ENCODE measurements at places on chromosomes 5 and 9. TPM values are rescaled to one million over a fixed set of nuclear protein-coding genes. Genes with fewer than 3 reads are reported as not detected.

DNA sequence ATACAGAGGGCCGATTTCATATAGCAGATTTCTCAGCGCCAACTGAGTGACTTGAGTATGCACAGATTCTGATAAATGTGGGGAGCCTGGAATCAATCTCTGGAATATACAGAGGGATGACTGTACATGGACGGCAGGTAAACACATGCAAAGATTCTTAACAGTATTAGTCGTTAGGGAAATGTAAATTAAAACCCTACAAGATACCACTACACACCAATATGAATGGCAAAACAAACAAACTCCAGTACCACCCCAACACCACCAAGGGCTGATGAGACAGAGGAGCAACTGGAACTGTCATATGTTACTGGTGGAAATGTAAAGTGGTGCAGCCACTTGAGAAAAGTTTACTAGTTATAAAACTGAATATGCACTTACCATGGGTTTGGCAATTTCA, 8.3 kb upstream of the FER start:
- DNase-seq = no peak
- H3K4me1 ChIP-seq = no peaks in the 10 kb centered on the region
- no peak overlapping the region for H3K4me3 ChIP-seq
- no peaks in the 10 kb centered on the region for H3K36me3 ChIP-seq
- H3K27me3 ChIP-seq = no peaks in the 10 kb centered on the region

- H3K4me1 ChIP-seq = no peaks in the 10 kb centered on the region
- H3K36me3 ChIP-seq = no peaks in the 10 kb centered on the region
- H3K4me3 ChIP-seq = no peak overlapping the region
- H3K27me3 ChIP-seq = no peaks in the 10 kb centered on the region
Observed at GRCh38 chr5:14491015-14491915, 90.3 kb upstream of the OTULINL start.

DNA sequence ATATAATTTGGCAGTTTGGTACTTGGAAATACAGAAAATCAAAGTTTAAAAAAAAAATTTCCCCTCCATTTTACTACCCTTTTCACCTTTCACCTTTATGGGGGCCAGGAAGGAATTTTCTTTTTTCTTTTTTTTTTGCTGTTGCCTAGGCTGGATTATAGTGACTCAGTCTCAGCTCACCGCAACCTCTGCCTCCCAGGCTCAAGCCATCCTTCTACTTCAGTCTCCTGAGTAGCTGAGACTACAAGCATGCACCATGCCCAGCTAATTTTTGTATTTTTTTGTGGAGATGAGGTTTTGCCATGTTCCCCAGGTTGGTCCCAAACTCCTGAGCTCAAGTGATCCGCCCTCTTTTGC, 9.1 kb downstream of the CHMP5 start:
- no peaks in the 10 kb centered on the region for H3K4me1 ChIP-seq
- H3K36me3 ChIP-seq = no peaks in the 10 kb centered on the region
- no peaks in the 10 kb centered on the region for H3K27me3 ChIP-seq
- no peak overlapping the region for H3K27ac ChIP-seq

GRCh38 chr5:52743529-52743928, 44.2 kb upstream of the ITGA1 start:
- H3K36me3 ChIP-seq = no peaks in the 10 kb centered on the region
- peaks cover 36% of the 10 kb centered on the region for H3K4me1 ChIP-seq
- H3K27ac ChIP-seq = peak overlapping the region; percentile 14
- H3K4me3 ChIP-seq = no peak overlapping the region
- no peak for DNase-seq

DNA sequence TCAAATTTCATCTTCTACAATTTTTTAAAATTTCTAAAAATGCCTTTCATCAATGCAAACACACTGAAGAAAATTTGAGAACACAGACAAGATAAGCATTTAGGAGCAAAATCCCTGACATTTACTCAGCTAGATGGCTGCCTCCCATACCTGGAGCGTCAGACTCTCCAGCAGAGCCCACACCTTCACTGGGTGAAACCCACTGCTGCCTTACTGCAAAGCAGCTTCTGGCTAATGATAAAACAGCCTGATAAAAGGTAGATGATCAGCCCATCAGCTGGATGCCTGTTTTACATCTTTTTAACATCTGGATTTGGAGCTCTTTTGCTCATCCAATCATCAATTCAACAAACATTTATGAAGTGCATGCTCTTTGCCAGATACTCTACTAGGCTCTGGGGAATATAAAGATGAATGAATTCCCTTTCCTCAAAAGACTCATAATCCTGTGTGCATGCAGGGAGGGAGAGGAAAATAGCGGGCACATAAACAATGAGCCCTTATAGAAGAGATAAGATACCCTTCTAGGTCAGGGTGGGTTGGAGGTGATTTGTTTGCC, 271.2 kb downstream of the SAXO1 start:
- no peaks in the 10 kb centered on the region for H3K27me3 ChIP-seq
- DNase-seq = no peak
- H3K4me1 ChIP-seq = no peaks in the 10 kb centered on the region
- no peaks in the 10 kb centered on the region for H3K36me3 ChIP-seq
- H3K27ac ChIP-seq = no peak overlapping the region

GRCh38 chr9:93886911-93887310, 68.2 kb downstream of the BARX1 start:
- H3K27me3 ChIP-seq = no peaks in the 10 kb centered on the region
- no peaks in the 10 kb centered on the region for H3K4me1 ChIP-seq
- H3K27ac ChIP-seq = no peak overlapping the region
- no peak for DNase-seq

- no peaks in the 10 kb centered on the region for H3K4me1 ChIP-seq
- no peak overlapping the region for H3K4me3 ChIP-seq
- no peak overlapping the region for H3K27ac ChIP-seq
- no peaks in the 10 kb centered on the region for H3K27me3 ChIP-seq
- no peak for DNase-seq
Observed at GRCh38 chr5:88238732-88239131, 29.9 kb downstream of the TMEM161B start.

GRCh38 chr9:102499468-102499867, 495.7 kb upstream of the CYLC2 start:
- no peaks in the 10 kb centered on the region for H3K36me3 ChIP-seq
- no peak overlapping the region for H3K4me3 ChIP-seq
- H3K27ac ChIP-seq = no peak overlapping the region
- no peaks in the 10 kb centered on the region for H3K27me3 ChIP-seq
- DNase-seq = no peak

DNA sequence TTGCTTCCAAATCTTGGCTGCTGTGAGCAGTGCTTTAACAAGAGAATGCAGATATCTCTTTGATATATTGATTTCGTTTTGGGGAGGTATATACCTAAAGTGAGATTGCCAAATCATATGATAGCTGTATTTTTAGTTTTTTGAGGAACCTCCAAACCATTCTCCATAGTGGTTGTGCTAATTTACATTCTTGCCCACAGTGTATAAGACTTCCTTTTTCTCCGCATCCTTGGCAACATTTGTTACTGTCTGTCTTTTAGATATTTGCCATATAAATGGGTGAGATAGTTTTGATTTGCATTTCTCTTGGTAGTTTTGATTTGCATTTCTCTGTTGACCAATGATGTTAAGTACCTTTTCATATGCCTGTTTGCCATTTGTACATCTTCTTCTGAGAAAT, 10.0 kb upstream of the PLK2 start:
- no peak overlapping the region for H3K27ac ChIP-seq
- H3K36me3 ChIP-seq = no peaks in the 10 kb centered on the region
- no peak overlapping the region for H3K4me3 ChIP-seq

- no peaks in the 10 kb centered on the region for H3K27me3 ChIP-seq
- H3K36me3 ChIP-seq = no peaks in the 10 kb centered on the region
- peak overlapping the region; percentile 86 for H3K27ac ChIP-seq
- H3K4me1 ChIP-seq = peaks cover 15% of the 10 kb centered on the region
Observed at GRCh38 chr9:71909887-71910649, 925 bp downstream of the ABHD17B start.

DNA sequence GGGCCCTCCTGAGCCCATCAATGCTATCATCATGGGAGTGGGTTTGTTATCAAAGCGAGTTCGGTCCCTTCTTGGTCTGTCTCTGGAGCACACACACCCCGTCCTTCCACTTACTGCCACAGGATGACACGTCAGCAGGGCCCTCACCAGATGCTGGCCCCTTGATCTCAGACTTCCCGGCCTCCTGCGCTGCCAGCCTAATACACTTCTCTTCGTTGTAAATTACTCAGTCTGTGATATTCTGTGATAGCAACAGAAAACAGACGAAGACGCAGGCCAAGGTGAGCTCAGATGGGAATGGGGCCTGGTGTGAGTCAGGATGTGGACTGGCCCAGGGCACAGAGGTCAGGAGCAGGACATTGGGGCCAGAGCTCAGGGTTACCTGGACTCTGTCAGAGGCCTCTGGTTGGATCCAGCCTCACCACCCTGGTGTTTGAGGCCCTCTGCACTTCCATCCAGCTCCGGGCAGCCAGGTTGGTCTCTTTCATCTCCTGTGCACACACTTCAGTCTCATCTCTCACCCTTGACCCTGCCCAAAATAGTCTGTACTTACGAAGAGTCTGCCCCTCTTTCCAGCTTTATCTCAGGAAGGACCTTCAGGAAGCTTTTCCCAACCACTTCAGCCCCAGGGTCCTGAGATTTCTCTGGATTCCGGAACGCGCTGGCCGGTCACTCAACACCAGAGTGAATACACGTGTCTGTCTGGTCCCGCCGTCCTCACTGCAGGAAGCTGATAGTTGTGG, 26.0 kb upstream of the CNOT6 start:
- H3K4me1 ChIP-seq = no peaks in the 10 kb centered on the region
- no peaks in the 10 kb centered on the region for H3K36me3 ChIP-seq
- peaks cover 6% of the 10 kb centered on the region for H3K27me3 ChIP-seq
- H3K27ac ChIP-seq = no peak overlapping the region
- DNase-seq = no peak

DNA sequence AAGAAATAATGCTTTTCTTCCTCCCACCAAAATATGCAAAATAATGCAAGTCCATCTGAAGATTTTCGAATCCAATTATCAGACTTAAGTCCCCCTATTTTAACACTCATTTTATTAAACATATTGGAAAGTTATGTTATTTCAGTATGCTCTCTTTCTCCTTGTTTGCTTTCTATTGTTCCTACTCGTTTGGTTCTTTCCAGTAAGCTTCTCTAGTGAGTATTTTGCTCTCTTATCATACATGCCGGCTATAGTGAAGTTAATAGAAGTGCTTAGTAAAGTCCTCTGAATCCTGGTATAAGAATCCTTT, 517 bp downstream of the ALDH1A1 start:
- peak overlapping the region; percentile 23 for H3K4me3 ChIP-seq
- H3K4me1 ChIP-seq = peaks cover 18% of the 10 kb centered on the region
- no peaks in the 10 kb centered on the region for H3K36me3 ChIP-seq
- DNase-seq = no peak
- no peak overlapping the region for H3K27ac ChIP-seq

DNA sequence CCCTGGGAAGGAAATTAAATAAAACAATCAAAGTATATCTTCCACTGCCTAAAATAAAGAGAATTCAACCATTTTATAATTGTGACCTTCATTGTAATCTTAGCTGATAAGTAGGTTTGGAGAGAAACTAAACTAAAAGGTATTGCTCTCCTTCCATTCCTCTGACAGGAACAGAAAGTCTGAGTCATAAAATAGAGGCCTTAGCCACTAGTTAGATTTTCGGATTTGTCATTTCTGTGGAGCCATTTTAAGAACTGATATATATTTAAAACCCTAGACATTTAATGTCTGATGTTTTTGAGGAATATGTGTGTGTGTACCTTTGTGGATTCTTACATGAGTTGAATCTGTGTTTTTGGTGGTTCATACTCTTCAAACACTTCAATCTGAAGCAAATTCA, 11.8 kb upstream of the TMC1 start:
- peak overlapping the region; percentile 84 for H3K27ac ChIP-seq
- no peak overlapping the region for H3K4me3 ChIP-seq
- H3K27me3 ChIP-seq = no peaks in the 10 kb centered on the region
- DNase-seq = no peak
- H3K36me3 ChIP-seq = no peaks in the 10 kb centered on the region

DNA sequence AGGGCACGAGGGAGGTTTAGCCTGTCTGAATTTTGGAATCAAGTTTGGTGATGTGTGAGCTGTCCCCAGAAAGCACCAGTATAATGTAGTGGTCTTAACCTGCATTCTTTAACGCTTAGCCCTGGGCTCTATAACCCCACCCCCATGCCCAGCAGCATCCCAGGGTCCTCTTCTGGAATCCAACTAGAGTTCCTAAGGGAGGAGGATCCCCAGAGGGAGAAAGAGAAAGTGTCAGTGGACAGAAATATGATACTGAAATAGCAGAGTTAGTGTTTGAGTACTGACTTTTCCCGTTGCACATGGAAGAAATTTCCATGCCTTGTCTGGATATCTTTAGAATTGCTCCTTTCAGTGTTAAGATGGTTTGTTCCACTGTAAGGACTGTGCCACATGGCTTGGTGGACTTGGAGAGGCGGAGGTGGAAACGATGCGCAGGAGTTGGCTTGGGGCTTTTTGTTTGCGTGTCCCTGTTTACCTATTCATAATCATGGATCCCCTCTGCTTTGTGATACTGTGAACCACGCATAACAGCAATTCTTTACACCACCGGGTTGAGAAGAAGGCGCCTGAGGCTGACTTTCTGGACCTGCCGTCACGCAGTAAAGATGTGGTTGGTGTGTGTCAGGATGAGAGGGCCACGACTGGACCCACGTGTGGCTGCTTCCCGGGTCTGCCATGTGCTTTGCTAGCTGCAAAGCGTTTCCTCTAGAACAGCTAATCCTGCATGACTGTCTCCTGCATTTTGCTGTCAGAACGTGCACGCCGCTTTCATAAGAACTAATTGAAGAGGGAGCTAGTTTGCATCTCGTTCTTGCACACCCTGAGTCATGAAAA, 142.3 kb downstream of the SMARCA2 start:
- peak overlapping the region; percentile 75 for H3K27ac ChIP-seq
- H3K4me1 ChIP-seq = peaks cover 20% of the 10 kb centered on the region
- H3K36me3 ChIP-seq = no peaks in the 10 kb centered on the region
- peak overlapping the region; percentile 72 for H3K4me3 ChIP-seq

DNA sequence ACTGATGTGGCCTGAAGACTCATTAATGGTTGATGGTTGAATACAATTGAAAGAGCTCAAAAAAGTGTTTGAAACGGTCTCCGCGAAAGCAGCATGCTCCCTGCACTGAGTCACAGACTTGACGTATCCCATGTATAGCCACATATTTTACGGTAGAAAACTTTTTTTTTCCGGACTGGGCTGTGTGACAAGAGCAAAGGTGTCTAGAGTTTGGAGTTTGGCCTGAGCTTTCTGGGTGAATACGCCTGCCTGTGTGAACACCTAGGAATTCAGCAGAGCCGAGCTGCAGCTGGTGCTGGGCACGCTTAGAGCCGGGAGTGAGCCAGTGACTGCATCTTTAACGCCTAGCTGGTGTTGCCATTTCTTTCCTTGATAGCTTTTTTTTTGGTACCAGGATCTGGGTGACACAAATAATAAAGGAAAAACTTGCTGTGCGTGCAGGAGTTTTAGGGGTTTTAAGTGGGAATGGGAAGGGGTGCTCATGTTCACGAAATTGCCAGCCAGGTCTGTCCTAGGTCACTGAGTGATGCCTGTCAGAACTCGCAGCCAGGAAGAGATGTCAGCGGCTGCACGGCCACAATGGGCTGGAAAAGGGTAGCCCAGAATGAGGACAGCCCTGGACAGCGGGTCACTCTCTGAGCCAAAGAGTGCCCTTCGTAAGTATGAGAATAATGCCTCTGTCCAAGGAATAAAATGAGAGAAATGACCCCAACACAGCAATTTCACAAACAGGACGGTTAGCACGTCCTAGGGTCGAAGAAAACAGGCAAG, 51.7 kb downstream of the PSMB7 start:
- H3K36me3 ChIP-seq = no peaks in the 10 kb centered on the region
- H3K27me3 ChIP-seq = no peaks in the 10 kb centered on the region

Gene ADGRD2
- 0.97 TPM for total RNA-seq

Gene NIPAL4
- total RNA-seq = not detected

Gene C9
- total RNA-seq = not detected

Gene PCDHB9
- total RNA-seq = 0.28 TPM

Gene SPINK4
- total RNA-seq = not detected
